Testis (tissue), 5 donors: ENCODE measurements at places on chromosomes 11 and 22. TPM values are rescaled to one million over a fixed set of nuclear protein-coding genes. Genes with fewer than 3 reads are reported as not detected.

Gene MS4A12
- polyA plus RNA-seq = 0.33 TPM

Gene PATE4
- 0.73 TPM for polyA plus RNA-seq

Gene HEPACAM
- 0.75 TPM for polyA plus RNA-seq

Gene GGTLC3
- 1.5 TPM for polyA plus RNA-seq

Gene MPPED2
- polyA plus RNA-seq = 5.0 TPM

Gene KLHL35
- polyA plus RNA-seq = 15.4 TPM

Gene APOA5
- polyA plus RNA-seq = not detected

Gene PSMC3
- polyA plus RNA-seq = 228 TPM

Gene KCNE3
- 3.3 TPM for polyA plus RNA-seq

Gene SESN3
- 106 TPM for polyA plus RNA-seq

Gene IGLL5
- polyA plus RNA-seq = 9.8 TPM

Gene CCDC87
- 37.2 TPM for polyA plus RNA-seq

Gene SAA4
- polyA plus RNA-seq = 0.84 TPM

Gene AMPD3
- 5.5 TPM for polyA plus RNA-seq

Gene RAB3IL1
- polyA plus RNA-seq = 88.2 TPM

Gene ALKBH3
- polyA plus RNA-seq = 45.4 TPM
